ENCODE measurements at places on chromosomes 4 and X.

GRCh38 chr4:101071241-101071640 lies 276.1 kb downstream of the PPP3CA start:
- no peak for DNase-seq

GRCh38 chr4:123706973-123707372 lies 310.4 kb downstream of the SPRY1 start:
- DNase-seq, result no peak

GRCh38 chr4:101801958-101802357 lies 11.4 kb downstream of the BANK1 start:
- DNase-seq, result no peak

DNA sequence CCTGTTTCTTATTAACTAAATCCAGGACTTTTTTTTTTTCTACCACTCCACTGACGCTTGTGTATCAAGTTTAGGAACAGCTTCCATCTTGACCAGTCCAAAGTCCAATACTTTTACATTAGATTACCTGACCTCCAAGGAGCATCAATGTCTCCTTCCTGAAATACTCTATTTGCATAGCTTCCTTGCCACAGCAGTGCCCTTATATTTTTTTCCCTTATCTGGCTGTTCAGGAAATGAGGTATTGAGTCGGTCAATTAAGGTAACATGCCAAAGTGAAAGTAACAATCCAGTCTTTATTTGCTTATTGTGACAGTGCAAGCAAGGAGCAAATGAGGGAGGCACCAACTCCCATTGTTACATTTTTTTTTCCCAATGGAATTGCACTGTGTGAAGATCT lies 730.8 kb upstream of the NDST4 start:
- DNase-seq, result no peak

GRCh38 chr4:155667222-155667567 lies 547 bp downstream of the GUCY1A1 start:
- DNase-seq, result no peak

DNA sequence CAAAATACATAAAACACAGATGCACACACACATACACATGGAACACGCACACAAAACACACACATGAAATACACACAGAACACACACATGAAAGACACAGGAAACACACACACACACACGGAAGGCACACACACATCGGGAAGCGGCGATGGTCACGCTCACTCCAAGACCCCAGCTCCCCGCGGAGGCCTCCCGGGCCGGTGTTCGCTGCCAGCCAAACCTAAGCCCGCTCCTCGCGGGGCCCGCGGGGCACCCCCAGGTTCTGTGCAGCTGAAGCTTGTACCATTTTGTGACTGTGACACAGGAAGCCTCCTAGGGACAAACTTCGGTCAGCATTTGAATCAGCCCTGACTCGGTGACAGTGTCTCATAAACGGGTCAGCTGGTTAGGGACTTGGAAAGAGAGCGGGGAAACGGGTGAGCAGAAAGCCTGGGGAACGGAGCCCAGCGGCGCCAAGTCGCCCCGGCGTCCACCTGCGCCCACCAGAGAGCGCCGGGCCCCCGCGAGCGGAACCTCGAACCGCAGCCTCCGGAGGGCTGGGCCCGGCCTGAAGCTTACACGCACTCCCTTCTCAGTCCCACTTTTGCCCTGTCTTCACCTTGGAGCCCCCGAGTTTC lies 32.1 kb downstream of the F11 start:
- DNase-seq, result no peak

- DNase-seq, result no peak
These were observed 226.7 kb upstream of the PRKX start for GRCh38 chrX:3940000-3940610.

GRCh38 chr4:184433258-184433892 lies 41.0 kb downstream of the IRF2 start:
- DNase-seq, result no peak

DNA sequence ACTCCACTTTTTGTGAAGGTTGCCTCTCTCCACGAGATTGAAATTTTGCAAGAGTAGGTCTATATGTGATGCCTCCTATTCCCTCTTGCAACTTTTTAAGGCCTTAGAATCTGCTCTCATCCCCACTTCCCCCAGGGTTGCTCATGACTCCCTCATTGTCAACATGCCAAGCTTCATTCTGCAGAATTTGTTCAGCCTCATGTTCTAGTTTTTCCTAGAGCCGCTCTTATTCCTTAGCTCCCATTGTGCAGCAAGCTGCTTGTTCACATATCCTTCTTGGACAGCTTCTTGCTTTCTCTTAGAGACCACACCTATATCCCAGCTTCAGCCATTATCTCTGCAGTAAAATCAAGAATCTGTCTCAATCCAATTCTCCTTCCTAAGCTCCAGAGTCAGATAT lies 82.4 kb downstream of the CNGA2 start:
- DNase-seq, result no peak

Measured in effector memory CD4-positive, alpha-beta T cell (primary cell).